ENCODE measurements at places on chromosomes 13 and 19. TPM values are rescaled to one million over a fixed set of nuclear protein-coding genes. Genes with fewer than 3 reads are reported as not detected.

GRCh38 chr19:16586991-16587832 lies 15.0 kb upstream of the SLC35E1 start:
- peaks cover 70% of the 10 kb centered on the region for H3K4me1 ChIP-seq
- no peaks in the 10 kb centered on the region for H3K27me3 ChIP-seq
- peak; percentile 25 for DNase-seq
- peak overlapping the region; percentile 50 for H3K4me3 ChIP-seq
- peak overlapping the region; percentile 78 for H3K27ac ChIP-seq

DNA sequence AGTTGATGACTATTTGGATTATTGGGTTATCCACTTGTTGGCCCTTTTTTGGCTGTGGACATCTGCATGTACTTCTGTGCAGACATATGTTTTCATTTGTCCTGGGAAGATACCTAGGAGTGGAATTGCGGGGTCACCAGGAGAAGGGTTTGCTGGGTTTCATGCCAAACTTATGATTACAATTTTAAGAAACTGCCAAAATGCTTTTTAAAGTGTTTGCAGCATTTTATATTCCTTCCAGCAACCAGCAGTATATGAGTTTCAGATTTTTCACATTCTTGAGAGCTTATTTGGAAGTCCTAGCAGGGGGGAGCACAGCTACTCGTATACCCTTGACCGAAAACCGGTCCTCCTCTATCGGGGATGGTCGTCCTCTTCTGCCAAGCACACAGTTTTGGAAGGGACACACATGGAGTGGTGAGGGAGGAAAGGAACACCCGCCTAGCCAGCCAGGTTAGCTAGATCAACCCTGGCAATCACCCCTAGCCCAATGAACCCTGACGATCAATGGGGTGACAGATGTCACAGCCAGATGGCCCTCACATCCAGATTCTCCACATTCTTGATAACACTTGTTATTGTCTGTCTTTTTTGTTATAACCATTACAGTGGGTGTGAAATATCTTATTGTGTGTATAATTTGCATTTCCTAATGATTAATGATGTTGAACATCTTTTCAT lies 26.7 kb upstream of the RNF113B start:
- peak; percentile 29 for DNase-seq
- H3K4me1 ChIP-seq, result peaks cover 96% of the 10 kb centered on the region
- H3K27ac ChIP-seq, result peak overlapping the region; percentile 87
- H3K4me3 ChIP-seq, result peak overlapping the region; percentile 66
- peaks cover 6% of the 10 kb centered on the region for H3K27me3 ChIP-seq

- H3K36me3 ChIP-seq, result no peaks in the 10 kb centered on the region
- H3K27ac ChIP-seq, result no peak overlapping the region
- no peak for DNase-seq
- peaks cover 32% of the 10 kb centered on the region for H3K4me1 ChIP-seq
These were observed 151.1 kb downstream of the LHFPL6 start for GRCh38 chr13:39451860-39452301.

Gene SMAD9
- 22.5 TPM for total RNA-seq

Gene ADGRE2
- total RNA-seq, result not detected

Gene GRIN3B
- 0.55 TPM for total RNA-seq

Gene CERS1
- total RNA-seq, result 2.3 TPM

GRCh38 chr13:114087430-114087829 lies 45.0 kb downstream of the RASA3 start:
- peaks cover 4% of the 10 kb centered on the region for H3K27me3 ChIP-seq
- no peak overlapping the region for H3K4me3 ChIP-seq
- no peak for DNase-seq
- H3K4me1 ChIP-seq, result no peaks in the 10 kb centered on the region

Gene SMIM24
- total RNA-seq, result not detected
